ENCODE measurements at places on chromosomes 2 and 18.

GRCh38 chr2:133490411-133490980 lies 77.8 kb downstream of the NCKAP5 start:
- no peak for DNase-seq

GRCh38 chr2:31319406-31320175 lies 85.6 kb downstream of the EHD3 start:
- DNase-seq, result peak; percentile 89

DNA sequence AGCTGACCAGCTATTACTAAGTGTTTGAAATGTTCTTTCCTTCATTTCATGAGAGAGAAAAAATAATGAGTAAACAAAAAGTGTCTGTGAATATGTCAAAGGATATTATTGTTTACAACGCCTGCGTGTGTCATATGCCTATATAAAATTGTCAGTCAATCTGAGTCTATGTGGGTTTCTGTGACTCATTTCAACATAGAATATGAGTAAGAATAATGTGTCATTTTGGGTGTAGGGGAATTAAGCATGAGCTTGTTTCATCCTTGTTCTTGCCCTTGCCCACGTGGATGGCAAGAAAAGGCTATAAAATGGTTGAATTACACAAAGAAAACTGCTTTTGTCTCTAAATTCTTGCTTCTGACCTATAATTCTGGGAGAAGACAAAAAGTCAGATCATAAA lies 466.0 kb downstream of the PTH2R start:
- DNase-seq, result no peak

- no peak for DNase-seq
Measured at GRCh38 chr2:180133736-180134135, 126.6 kb upstream of the CWC22 start.

DNA sequence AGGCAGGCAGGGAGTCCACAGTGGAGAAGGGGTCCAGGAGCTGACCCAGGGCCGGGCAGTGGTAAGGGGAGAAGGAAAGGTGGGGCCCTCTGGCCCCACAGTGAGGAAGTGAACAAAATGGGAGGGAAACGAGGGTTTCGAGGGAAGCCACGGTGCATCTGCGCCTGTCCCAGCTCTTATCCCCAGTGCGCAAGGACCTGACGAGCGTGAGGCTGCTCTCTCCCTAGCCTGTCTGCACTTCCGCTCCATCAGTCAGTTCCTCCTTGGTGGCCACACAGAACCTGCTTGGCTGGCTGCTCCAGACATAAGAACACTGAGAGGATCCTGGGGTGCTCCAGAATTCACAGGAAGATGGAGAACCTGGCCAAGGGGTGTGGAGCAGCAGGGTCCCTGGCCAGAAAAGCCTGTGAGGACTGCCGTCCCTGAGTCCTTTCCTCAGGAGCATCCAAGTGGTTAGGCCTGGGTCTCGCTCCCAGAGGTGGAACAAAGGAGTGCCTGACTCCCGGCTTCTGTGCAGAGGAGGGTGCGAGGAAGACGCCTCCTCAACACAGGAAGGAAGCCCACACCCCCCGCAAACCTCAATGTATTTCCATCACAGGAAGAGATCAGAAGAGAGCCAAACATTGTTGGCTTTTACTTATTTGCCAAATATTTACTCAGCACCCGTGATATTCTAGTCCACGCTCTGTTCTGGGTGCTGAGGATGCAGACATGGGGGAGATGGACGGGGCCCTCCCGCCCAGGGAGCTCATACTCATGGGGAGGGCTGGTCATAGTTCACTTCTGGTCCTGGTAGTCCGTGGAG lies 43.7 kb upstream of the SEMA4C start:
- DNase-seq, result peak; percentile 87

GRCh38 chr2:129299338-129299737 lies 680.1 kb upstream of the RAB6C start:
- no peak for DNase-seq

DNA sequence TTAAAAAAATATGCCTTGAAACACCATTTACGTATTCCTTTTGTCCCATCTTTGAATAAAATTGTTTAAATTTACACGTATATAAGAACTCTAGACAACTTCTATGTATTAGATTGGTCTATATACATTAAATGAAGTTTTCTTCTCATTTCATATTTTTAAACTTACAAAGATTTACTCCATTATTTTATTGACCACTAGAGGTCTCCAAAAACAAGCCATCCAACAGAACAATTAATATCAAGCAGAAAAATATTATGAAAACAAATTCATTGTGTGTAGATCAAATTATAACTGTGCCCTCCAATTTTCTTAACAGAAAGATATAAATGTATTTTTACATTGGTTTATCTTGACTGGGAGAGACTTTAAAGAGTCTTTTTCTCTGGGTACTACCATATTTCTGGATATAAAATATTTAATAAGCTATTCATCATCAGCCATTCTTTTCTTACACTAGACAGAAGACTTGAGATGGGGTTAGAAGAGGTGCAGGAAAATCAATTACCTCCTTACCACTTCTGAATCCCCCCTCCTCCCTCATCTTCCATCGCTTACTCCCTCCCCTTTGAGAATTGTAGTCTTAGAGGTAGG lies 66.5 kb downstream of the DPP4 start:
- no peak for DNase-seq
